ENCODE measurements at places on chromosomes 2 and 18.

GRCh38 chr2:121405233-121405632 lies 120.2 kb upstream of the TFCP2L1 start:
- DNase-seq, result no peak

GRCh38 chr2:31238906-31239592 lies 5.1 kb downstream of the EHD3 start:
- DNase-seq, result no peak

- no peak for DNase-seq
Observed at GRCh38 chr2:9002637-9003365, 683 bp downstream of the MBOAT2 start.

DNA sequence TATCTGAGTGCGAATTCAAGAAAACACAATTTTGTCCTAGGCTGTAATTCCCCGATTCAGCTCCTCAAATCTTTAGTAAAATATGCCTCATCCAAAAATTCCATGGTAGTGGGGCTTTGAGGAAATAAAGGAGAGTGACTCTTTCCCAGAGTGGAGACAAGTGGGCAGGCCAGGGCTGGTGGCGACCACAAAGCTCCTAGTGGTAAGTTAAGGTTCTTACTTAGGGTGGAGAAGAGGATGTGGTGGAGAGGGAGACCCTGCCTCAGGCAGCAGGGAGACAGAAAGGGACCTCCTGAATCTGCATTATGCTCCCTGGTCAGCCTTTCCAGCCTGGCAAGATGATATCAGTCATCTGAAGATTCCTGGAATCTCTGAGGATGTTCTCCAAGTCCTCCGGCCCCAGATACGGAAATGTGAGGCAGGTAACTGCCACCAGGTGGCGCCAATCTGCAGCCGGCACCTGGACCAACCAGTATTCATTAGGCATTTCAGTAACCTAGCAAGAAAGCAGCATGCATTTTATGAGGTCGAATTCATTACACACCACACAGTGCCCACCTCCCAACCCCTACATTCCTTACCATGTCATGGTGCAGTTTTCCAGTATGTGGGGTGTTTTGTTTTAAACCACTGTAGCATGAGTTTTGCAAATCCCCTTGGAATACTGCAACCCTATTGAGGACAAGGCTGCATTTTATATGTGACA lies 106.4 kb downstream of the POLE4 start:
- peak; percentile 9 for DNase-seq

- no peak for DNase-seq
Observed at GRCh38 chr2:169034256-169034655, 3.1 kb upstream of the ABCB11 start.

DNA sequence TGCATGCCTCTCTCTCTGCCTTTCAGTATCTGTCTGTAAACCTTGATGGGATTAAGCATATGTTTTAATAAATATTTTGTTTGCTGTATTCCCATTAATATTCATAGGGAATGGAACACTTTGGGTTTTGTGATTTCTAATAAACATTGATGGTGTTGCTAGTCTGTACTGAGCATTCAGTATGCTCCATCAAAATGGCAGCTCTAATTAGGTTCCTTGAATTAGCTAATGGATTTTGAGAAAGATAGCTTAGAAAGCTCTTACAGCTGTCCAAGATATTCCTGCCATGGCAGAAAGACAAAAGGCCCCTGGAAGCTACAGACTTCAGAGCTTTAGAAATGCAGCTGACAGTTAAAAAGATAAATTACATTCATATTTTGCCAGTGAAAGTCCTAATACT lies 199.2 kb upstream of the NRP2 start:
- DNase-seq, result no peak

DNA sequence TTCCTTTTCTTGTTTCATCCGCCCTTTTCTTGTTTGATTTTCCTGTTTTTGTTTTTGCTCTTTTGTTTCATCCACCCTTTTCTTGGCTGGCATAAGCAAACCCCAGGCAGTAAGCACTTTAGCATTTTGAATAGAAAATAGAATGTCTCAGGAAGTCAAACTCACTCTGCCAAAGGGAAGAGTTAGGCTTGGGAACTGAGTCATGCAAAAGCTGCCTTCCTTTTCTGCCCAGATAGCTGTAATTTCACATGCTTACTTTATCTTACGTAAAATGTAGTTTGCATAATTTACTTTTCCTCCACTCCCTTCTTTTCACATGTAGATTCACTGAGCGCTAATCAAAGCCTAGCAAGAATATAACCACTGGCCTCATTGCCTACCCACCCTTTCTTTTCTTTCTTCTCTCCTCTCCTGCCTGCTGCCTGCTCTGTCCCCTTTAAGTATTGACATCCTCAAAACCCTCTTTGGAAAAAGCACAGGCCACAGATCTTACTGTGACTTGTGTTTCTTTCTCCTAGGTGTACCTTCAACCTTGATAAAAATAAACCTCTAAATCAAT lies 48.4 kb downstream of the CNGA3 start:
- no peak for DNase-seq

- DNase-seq, result no peak
Observed at GRCh38 chr2:3021720-3022119, 355.9 kb downstream of the EIPR1 start.

DNA sequence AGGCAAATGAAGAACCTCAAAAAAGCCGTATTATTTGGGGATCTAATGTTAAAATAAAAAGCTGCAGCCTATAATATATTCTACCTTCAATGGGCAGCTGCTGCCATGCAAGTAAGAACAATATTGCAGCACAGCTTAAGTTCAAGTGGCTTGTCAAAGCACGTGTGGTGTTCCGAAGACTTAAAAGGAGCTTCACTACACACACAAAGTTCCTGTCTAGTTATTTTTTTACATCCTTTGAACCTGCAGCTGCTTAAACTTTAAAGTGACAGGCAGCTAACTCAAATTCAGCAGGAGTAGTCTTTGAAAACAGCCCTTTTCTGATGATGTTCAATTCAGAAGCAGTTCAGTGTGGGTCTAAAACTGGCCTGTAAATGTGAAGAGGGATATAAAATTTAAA lies 85.8 kb upstream of the XIRP2 start:
- DNase-seq, result no peak

DNA sequence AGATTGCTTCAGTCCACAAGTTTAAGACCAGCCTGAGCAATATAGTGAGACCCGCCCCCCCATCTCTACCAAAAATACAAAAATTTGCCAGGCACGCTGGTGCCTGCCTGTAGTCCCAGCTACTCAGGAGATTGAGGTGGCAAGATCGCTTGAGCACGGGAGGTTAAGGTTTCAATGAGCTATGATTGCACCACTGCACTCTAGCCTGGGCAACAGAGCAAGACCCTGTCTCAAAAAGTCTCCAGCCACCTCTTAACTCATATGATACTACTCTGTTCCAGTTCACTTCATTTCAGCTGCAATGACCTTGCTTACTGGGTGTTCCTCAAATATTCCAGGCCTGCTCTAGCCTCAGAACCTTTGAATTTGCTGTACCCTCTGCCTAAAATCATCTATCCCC lies 11.4 kb downstream of the MEMO1 start:
- DNase-seq, result no peak

DNA sequence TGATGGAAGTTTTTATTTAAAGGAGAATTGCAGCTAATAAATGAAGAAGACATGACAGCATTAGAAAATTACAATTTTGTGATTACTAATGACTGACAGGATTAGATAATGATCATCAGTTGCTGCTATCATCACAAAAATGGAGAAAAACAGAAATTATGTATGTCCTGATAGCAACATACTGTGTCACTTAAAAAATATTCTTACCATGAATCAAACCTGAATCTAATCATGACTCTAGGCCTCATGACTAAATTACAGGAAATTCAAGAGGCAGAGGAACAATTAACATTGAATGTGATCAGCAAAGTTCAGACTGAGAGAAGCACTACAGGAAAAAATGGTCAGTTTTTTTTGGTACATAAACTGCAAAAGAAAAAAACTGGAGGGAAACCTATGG lies 147.8 kb downstream of the PMAIP1 start:
- DNase-seq, result no peak

- DNase-seq, result no peak
Observed at GRCh38 chr2:114609801-114610200, 167.4 kb downstream of the DPP10 start.

DNA sequence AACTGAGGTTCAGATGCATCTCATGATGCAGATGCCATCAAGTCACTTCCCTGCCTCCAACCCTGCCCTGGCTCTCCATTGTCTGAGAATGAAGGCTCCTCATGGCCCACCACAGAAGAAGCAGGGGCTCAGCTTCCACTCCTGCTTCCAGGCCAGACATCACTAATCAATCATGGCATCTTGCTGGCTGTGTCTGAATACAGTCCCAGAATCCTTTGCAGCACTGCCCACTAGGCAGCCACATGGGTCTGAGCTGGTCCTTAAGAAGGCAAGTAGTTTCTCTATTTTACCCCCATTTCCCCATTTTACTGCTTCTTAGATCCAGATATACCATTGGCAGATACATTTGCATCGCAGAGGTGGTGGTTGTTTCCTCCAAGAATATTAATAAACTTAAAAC lies 7.3 kb downstream of the ASPRV1 start:
- no peak for DNase-seq

GRCh38 chr18:12460874-12461273 lies 53.1 kb downstream of the PRELID3A start:
- no peak for DNase-seq

GRCh38 chr2:42046819-42047487 lies 868 bp upstream of the PKDCC start:
- DNase-seq, result no peak

DNA sequence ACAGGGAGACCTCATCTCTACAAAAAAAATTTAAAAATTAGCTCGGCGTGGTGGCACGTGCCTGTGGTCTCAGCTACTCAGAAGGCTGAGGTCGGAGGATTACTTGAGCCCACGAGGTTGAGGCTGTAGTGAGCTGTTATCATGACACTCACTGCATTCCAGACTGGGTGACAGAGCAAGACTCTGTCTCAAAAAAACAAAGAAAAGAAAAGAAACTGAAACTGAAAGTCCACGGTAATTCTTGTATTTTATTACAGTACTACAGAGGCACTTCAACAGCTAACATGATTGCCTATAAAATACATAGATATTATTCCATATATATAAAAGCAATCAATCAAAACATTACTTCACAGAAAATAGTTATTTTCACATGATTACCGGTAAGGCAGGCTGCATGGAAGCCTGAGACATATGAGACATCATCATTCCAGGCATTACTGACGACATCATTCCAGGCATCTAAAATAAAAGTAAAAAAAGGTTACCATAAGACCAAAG lies 23.1 kb downstream of the PRPF40A start:
- DNase-seq, result no peak

GRCh38 chr2:237411683-237412423 lies 2.1 kb downstream of the COL6A3 start:
- no peak for DNase-seq

DNA sequence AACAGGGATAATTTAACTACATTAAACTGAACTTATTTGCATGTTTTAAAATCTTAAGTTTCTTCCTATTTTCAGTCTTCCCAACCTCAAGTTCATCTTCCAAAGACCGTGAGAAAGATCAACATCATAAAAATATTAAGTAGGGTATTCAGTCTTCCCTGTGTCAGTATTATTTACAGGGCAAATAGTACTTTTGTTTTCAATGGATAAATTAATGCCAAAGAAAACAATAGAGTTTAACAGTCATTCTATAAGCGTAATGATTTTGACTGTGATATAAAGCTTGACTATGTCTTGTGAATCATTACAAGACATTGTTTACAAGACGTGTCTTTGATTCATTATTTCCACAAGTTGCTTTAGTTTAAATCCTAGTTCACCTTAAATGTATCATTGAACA lies 48.0 kb upstream of the NRXN1 start:
- no peak for DNase-seq

DNA sequence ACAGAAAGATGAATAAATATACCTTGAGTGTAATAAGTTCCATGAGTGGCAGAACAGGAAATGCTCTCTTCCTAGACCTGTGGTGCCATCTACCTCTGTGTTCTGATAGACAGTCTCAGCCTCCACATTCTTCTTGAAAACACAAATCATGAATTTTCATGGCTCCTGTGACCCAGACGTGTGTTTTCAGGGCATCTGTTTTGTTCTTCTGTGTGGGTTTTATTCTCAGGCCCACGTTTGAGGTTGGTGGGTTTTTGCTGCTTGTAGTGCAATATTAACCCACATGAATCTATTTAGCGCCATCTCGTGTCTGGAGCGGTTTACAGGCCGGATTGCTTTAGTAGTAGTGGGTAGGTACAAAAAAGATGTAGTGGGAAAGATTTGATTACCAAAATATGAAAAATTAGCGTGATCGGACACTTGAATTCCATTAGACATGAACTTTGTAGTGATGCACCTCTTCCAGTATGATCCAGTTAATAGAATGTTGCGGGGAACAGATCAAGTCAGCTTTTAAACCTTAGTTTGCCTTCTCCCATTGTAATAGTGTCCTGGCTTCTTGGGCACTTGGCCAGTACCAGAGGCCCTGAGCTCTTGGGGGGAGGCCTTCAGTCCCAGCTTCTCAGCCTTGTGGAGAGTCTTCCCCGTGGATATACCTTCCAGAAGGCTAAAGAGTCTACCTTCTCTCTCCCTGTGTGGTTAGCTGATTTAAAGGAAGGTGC lies 256.5 kb downstream of the TPGS2 start:
- DNase-seq, result peak; percentile 7

GRCh38 chr2:23380562-23381065 lies 4.4 kb upstream of the KLHL29 start:
- DNase-seq, result no peak

GRCh38 chr2:37666772-37667171 lies 4.7 kb downstream of the CDC42EP3 start:
- no peak for DNase-seq

Data from NCI-H1930 (cell line).